ENCODE measurements at places on chromosomes 5 and 9. TPM values are rescaled to one million over a fixed set of nuclear protein-coding genes. Genes with fewer than 3 reads are reported as not detected.
A peak's percentile ranks its signal among the peaks of the same experiment; 100 is the strongest.

DNA sequence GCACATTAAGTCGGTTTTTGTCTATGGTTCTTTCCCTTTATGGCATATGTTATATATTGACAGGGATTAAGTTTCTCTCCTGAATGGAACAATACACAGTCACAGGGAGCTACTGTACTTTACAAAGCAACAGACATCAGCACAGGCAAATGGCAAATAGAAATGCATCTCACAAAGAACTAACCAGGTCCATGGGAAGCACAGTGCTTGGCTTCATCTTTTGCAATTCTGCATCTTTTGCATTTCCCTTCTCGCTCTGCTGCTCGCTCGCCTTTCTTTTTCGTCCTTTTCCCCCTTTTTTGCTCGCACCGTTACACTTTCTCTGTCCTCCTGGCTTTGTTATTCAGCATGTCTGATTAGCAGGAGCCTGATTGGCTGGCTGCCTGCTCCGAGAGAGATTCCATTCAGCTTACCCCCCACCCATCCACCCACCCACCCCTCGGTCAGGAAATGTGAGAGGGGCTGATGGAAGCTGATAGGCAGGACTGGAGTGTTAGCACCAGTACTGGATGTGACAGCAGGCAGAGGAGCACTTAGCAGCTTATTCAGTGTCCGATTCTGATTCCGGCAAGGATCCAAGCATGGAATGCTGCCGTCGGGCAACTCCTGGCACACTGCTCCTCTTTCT is at the start of gene ADAMTSL1:
Gene ADAMTSL1, plus strand, starts transcription at position 502 of the 628 bp plus-strand sequence. Its CDS starts 80 bp downstream, at position 582.
- DNase-seq: peak; percentile 46

DNA sequence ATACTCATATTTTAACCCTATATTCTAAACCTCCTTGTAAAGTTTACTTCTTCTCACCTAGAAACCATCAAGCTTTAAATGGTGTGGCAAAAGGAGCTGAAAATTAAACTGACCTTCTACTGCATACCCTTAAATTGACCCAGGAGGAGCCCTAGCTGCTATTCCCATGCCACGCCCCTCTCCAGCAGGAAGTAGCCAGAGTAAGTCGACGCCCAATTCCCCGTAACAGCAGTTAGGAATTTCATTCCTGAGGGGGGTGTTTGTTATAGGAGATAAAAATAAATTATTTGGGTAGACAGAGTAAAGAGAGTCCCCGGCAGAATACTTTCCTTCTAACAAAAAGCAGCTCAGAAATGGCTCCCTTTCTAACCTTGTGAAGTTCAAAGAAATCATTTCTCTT is 111.8 kb upstream of the FAM174A start:
- no peak for DNase-seq

DNA sequence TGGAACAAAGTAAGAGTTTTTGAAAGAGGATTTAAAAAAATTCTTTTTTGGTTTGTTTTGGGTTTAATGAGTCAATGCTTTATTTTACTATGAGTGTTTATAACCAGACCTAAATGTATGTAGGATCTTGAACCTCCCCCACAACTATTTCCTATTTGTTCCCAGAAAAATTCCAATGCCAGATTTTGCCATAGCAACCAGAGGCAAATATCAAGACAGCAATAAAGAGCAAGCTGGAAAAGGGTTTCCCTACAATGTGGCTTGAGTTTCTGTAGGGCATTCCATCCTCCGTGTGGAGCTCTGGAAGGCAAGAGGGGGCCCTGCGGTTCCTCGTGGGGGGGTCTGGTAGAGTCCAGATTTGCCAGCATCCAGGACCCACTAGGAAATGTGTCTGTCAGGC is 27.8 kb upstream of the GDNF start:
- no peak for DNase-seq

DNA sequence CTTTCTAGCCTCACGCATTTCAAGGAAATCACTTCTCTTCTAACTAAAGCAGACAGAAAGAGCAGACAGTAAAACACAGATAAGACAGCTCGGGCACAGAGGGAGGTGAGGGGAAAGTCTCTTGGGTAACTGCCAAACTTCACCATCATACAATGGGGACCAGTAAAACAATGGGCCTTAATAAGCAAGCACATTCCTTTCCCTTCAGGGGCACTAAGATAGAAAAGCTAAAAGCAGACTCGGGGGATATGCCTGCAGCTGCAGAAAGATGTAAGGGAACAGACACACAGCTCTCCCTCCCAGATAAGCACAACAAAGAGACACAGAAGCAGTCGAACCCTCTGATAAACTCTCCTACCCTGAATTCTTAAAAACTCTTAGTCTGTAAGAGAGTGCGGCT is 15.6 kb upstream of the CKS2 start:
- no peak for DNase-seq

DNA sequence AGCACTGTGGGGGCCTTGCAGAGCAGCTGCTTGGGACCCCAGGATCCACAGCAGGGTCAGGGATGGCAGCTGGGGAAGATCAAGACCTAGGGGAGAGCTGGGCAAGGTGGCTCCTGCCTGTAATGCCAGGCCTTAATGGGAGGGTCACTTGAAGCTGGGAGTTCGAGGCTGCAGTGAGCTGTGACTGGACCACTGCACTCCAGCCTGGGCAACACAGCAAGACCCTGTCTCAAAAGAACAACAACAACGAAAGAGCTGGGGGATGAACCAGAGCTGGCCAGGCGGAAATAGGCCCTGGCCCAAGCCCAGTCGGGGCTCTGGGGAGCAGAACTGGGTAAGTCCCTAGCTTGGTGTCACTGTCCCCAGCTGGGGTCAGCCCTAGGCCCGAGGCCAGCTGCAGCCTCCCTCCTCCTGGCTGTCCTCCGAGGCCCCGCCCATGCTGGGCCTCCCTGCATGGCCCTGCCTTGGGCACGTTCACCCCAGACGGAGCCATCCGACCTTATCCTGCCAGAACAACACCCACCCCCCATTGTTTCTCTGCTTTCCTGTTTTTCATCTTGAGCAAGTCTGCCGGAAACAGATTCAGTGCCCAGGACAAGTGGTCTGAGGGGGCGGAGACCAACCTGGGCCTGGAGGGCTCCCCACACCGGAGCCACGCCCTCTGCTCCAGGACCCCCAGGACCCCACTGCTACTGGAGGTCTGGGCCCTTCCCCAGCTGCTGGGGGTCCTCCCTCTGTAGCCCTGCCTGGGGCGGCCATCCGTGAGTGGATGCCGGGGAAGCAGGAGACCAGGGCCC is 1.9 kb downstream of the DIPK1B start:
- DNase-seq: no peak

DNA sequence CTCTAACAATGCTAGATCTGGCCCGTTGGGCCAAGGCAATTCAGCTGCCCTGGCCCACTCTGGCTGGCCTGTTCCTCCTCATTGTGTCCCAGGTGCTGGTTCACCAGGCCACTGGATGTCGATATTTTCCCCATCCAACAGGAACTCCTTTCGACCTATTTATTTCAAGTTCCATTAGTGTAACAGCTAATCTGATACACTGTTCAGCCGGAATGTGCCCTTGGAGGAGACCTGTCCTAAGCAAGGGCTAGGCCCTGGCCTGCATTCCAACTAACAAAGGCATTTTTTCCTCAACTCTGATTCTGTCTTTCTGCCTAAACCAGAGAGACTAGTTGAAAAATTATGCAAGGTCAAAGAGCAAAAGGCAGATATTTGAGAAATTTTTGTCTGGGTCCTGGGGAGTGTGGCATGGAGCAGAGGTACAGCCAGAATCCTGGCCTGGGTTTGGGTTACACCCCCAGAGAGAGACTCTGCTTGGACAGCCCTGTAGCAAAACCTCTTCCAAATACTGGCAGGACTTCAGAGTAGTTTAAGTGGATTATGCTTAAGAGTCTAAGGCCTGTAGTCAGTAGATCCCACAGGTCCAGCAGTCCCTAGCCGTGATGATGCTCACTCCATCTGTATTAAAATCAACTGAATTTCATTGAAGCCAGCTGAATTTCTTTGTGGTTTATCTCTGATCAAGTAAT is 36.1 kb downstream of the MARCHF11 start:
- DNase-seq: no peak

DNA sequence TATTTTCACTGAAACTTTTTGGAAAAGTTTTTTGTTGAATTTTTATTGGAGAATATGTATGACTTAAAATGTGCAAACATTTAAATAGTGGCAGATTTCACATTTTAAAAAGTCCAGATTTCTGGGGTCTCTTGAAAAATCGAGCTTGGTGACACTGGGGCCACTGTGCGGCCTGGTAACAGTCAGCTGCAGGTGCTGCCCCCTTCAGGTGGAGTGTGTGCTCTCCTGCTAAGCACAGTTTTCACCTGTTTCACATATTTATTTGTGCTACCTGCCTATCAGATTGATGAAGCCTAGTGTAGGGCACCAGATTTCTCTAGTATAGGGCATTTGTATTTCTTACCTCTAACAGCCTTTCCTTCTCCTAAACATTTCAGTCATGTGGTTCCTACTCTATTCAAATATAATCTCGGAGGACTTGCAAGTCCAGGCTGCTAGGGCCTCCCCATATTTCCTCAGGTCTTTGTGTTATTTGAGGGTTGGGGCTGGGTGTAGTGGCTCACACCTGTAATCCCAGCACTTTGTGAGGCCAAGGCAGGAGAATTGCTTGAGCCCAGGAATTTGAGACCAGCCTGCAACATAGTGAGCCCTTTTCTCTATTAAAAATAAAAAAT is 95.8 kb upstream of the KLF9 start:
- no peak for DNase-seq

- no peak for DNase-seq
Measured at GRCh38 chr5:163888366-163888765, 382.9 kb downstream of the MAT2B start.

GRCh38 chr9:134490446-134490845 is 151.2 kb upstream of the COL5A1 start:
- no peak for DNase-seq

DNA sequence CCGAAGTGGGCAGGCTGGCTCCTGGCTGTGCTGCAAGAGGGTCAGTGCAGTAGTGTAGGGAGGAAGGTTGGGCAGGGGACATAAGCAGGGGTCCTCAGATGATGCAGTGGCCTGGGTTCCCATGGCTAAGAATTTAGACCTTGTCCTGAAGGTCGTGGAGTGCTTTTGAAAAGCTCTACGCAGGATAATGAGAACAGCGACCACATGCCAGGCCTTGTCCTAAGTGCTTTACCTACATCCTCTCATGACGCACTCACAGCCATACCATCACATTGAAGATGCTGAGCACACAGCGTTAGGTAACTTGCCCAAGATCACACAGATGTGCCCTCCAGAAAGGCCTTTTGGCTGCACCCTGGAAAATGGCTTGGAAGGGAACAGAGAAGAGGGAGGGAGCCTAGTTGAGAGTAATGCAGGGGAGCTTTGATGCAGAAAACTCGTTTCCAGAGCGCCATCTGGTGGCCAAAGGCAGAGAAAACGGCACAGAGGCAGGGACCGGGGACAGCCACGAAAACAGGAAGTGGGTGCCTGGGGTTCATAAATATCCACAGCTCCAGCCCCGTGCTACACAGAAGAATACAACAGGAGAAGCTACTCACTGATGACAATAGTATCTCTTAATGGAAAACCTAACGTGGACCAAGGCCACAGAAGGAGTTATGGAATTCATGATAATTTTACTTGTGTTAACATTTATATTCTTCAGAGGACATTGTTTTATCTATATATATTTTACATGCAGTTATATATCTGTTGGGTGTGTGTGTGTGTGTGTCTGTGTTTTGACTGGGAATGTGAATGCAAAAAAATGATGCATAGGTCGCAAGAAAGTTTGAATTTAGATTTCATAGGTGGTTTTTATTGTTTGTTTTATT is 2.7 kb upstream of the PCDH12 start:
- peak; percentile 88 for DNase-seq

DNA sequence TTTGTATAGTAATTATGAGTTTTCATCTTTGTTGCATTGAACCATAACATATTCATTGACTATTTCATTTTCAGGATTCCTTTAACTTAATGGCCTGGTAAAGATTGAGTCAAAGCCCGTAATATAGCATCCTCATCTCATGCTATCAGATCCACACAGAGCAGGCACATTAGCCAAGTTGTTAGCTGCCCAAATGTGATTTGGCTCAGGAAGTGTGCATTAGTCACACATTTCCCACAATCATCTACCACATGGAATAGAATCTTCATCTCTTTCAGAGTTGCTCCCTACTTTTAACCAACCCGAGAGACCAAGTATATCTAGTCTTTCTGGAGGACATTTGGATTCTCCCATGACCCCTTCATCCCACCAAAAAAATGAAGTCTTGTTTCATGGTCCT is 481.0 kb upstream of the PTGER4 start:
- DNase-seq: no peak

DNA sequence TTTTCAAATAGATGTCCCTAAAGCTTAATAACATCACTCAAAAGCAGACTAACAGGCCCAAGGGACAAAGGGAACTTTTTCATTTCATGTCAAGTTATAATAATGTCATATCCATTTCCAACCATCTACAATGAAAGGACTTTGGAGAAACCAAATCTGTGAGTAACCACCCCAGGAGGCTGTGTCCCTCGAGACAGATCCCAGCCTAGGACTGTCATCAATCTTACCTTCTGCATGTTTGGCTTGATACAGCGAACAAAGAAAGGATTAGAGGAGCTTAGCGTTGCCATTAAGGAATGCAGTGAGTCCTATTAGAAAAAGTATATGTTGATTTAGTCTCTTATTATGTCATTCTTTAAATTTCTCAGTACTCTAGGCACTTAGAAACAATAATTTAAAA is 137.8 kb upstream of the RETREG1 start:
- DNase-seq: no peak

- no peak for DNase-seq
Measured at GRCh38 chr5:40172721-40173120, 507.0 kb upstream of the PTGER4 start.

DNA sequence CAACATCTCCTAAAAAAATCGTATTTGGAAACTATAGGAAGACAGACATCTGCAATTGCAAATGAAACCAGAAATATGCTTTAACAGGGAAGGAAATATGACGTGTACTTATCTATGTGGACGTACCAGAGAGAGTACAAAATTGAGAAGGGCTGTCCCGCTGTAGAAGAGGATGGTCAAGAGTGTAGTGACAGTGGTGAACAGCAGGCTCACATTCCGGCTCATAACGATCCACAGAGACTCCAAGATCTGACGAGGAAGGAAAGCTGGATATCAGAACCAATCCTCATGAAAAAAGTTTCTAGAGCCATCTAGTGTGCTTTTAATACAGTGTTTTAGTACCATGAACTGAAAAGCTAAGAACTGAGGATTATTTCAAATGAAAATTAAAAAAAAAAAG is 37.1 kb upstream of the CTNNAL1 start:
- DNase-seq: no peak

DNA sequence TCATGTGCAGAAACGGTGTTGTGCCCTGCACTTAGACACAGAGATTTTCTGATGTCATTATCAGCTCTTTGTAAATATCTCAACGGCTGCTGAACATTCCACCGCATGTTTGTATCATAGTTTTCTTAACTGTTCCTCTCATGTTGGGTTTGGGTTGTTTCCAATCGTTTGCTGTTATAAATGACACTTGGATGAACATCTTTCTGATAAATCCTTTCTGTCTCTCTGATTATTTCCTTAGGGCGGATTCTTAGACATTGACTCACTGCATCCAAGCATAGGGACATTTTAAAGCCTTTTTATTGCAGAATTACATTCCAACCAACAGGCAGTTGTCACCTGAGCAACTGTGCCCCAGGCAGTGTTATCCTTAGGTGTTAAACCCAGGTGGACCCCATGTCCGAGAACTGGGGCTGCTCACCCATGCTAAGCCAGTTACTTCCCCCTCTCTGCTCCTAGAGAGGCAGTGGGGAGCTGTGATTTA is 28.5 kb downstream of the COL5A1 start:
- DNase-seq: no peak

KIF12 gene
- total RNA-seq: 0.42 TPM

BRINP1 gene
- total RNA-seq: 0.58 TPM

DYNC2I2 gene
- 26.9 TPM for total RNA-seq

CDC25C gene
- total RNA-seq: 6.1 TPM

ADGRV1 gene
- total RNA-seq: 6.6 TPM

TICAM2 gene
- total RNA-seq: 11.9 TPM

ACTBL2 gene
- not detected for total RNA-seq

KIF20A gene
- 25.4 TPM for total RNA-seq

FAM114A2 gene
- 65.1 TPM for total RNA-seq

All from urinary bladder (tissue), 4 donors.